Karpas-422 (cell line): ENCODE measurements at places on chromosomes 3 and 15.

DNA sequence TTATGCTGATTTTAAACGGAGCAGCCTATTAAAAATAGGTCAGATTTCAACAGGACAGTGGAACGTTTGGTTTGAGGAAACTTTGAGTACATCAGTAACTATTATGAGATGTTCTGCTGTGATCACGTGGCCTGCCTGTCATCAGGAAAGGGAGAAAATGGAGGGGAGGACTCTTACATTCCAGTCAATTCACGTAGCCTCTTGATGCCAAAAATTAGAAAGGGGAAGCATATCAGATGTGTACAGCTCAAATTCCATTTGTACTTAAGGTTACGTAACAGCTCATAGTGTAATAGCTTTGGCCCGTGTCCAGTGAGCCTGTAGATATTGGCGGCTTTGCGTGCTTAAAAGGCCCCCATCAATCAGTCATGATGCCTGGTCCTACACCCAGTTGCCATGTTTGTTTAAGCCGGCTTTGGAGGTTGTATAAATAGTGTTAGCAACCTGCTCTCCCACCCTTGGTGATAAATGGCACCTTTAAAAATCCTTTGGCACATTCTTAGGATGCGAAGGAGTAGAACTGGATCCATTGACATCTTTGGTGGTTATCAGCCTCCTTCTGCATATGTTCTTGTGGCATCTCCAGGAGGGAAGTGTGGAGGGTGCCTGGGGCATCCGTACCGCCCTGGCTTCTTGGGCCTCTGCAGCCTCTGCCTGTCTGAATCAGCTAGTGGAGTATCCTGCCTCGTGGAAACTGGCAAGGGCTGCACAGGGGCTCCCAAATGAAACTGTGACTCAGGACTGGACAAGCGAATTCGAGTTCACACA is 163.9 kb downstream of the THSD4 start:
- DNase-seq: no peak

- DNase-seq: no peak
Observed at GRCh38 chr15:93066834-93067648, 22.0 kb downstream of the RGMA start.

- DNase-seq: no peak
Observed at GRCh38 chr3:127816783-127817405, 5.4 kb downstream of the MGLL start.

GRCh38 chr3:50341537-50341936 is 901 bp upstream of the RASSF1 start:
- DNase-seq: no peak

DNA sequence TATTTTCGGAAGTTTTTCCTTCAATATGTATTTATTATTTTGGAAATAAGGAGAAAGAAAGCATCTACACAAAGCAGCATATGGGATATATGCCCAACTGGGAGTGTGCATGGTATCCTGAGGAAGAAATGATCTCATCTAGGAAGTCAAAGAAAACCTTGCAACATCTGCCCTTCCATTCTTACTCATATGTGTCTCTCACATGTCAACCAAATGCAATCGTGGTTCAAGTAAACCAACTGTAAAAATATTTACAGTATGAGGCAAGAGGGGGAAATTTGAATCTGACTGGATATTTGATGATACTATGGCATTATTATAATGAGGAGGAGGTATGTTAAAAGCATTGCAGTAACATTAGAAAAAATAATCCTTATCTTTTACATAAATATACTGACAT is 3.2 kb upstream of the SCG3 start:
- no peak for DNase-seq

DNA sequence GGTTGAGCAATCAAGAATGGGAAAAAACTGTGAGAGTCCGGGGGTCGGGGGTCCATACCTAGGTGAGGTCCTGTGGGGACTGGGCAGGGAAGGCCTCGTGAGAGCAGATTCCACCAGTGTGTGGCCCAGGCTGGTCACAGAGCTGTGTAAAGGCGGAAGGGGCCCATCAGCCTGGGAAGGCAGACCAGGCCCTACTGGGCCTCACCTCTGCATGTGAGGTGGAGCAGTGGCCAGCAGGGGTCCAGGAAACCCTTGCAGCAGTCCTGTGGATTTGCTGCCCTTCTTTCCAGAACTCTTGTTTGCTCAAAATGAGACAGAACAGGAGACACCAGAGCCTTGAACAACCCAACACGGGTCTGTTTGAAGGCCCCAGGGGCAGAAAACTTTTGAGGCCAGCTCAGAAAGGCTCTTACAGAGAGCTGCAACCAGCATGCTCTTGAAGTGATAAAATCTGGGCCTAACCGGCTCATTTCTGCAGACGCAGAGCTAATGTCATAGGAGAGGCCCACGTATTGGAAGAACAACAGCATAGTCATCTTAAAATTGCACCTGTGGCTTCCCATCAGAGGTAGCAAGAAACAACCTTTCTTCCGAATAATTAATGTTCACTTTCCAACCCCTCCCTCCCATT is 30.3 kb upstream of the HHATL start:
- no peak for DNase-seq

DNA sequence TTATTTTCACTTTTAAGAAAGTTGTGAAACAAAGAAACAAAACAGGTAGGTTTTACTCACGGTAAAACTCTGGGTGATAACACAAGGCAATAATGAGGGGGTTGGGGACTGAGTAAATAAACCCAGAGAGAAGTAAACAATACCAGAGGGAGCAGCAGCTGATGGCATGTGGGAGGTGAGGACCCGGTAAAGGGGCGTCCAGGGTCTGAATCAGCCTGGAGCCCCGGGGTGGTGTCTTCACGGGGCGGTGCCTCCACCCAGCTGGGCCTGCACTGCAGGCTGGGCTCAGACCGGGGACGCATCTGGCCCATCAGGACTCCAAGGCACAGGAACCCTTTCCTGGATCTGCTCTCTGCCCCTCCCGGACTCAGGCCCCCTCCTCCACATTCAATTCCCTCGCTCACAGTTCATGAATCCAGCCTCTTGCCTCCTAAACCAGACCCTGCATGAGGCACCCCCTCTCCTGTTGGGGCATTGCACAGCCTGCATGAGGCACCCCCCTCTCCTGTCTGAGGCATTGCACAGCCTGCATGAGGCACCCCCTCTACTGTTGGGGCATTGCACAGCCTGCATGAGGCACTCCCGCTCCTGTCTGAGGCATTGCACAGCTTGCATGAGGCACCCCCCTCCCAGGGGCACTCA is 73.9 kb upstream of the MFGE8 start:
- DNase-seq: no peak

DNA sequence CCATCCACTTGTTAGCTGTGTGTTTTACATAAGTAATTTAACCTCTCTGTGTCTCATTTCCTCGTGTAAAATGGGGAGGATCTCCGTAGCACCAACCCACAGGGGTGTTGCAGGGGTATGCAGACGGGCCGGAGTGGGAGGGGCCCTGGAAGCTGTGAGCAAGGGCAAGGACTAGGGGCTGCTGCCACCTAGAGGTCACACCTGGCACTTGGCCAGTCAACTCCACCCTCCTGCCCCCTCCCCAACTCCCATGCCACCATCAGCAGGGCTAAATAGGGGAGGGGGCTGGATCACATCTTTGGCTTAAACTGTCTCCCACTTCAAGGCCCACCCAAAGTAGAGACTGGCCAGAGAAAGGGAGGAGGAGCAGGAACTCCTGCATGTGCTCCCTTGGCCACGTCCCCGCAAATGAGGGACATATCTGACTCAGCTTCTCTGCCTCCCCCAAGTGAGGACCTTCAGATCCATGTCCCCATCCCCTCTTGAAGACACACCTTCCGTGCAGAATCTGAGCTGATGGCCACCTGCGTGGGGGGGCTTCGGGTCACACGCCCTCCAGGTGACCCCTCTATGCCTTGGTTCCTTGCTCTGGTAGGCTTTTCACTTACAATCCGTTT is 2.6 kb downstream of the CCDC9B start:
- peak; percentile 92 for DNase-seq

- no peak for DNase-seq
Observed at GRCh38 chr3:47444103-47444502, 31.6 kb downstream of the SCAP start.

DNA sequence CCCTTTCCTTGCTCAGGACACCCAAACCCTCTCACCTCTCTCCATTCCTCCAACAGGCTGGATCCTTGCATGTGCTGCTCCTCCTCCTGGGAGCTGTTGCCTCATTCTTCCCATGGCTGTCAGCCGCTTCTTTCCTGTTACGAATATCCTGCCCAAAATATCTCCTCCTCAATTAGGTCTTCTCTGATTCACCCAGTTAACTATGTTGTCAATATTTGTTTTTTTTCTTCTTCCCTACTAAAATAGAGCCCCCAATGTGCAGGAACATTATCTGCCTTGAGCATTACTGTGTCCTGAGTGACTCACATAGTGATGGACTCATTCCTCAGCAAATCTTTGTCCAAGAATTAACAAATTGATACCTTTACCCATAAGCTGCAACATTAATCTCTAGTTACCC is 357.2 kb downstream of the CLSTN2 start:
- DNase-seq: no peak

DNA sequence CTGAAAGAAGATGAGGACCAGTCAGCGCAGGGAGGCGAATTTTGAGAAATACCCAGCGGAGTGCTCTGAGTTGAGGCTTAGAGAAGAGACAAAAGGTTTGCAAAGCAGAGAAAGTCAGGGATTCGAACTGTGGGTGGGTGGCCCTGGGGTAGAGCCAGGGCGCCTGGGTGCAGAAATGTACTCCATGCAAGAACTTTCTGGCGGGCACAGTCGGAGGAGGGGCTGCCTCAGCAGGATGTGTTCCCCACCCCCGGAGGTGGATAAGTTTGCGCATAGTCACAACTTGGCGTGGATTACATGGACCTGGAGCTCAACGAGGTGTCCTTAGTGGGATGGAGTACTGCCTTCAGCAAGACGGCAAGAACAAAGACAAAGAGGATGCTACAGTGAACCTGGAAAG is 117.3 kb upstream of the ALDH1A3 start:
- no peak for DNase-seq

GRCh38 chr3:69194431-69195165 is 72.2 kb upstream of the LMOD3 start:
- no peak for DNase-seq

DNA sequence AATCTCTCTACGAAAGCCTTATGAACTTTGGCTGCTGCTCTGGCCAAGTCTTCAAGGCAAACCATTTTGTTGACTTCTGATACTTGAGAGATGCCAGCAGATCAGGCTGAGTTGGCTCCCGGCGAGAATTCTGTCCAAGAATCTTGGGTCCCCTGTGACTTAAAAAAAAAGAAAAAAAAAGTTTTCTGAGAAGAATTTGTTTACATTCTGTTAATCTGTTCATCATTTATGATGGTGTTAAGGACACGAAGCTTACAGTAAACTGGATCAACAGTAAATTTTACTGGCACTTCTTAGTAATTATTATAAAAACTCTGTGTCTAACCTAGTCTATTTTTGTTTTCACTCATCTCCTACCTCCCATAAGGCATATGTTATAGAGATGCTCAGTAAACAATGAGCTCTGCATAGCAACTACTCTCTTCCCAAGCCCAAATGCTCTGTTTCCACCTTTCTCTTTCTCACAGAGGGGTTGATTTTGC is 320.9 kb upstream of the RASGRP1 start:
- no peak for DNase-seq
